Stimulated activated CD8-positive, alpha-beta memory T cell treated with anti-CD3 and anti-CD28 coated beads, Interleukin-2, amount 100 ng/mL, for 48 hours (primary cell): ENCODE measurements at places on chromosomes 6 and 20.

DNA sequence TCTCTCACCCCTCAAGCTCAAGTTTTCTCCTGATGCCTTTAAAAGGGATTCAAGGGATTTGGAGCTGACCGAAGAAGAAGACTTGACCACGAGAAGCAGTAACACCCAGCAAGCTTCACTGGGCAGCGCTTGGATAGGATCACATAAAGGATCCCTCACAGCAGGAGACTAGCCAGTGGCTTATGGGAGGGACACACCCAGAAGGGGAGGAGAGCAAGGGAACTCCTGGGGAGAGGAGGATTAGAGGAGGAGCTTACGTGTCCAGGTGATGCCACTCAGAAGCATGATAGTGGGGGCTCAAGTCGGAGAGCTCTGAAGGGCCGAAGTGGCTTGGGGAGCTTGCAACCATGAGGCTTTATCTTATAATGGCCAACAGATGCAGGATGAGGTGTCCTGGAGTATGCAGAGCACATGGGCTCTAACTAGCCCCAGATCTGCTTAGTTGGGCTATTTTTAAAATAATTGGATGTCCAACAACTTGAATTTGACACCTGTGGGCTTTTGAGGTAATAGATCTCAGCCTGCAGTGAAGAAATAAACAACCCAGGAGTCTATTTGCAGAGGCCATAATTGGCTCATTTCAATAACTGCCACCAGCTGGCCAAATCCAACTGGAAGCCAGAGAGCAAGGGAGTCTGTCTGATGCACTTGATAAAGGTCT lies 137.9 kb upstream of the EXOC2 start:
- DNase-seq, result no peak

- no peak for DNase-seq
These were observed 48.4 kb downstream of the PHACTR2 start for GRCh38 chr6:143726015-143726647.

GRCh38 chr6:4008324-4009047 lies 70.5 kb downstream of the FAM217A start:
- no peak for DNase-seq

GRCh38 chr6:7071405-7071804 lies 36.4 kb upstream of the RREB1 start:
- DNase-seq, result no peak

DNA sequence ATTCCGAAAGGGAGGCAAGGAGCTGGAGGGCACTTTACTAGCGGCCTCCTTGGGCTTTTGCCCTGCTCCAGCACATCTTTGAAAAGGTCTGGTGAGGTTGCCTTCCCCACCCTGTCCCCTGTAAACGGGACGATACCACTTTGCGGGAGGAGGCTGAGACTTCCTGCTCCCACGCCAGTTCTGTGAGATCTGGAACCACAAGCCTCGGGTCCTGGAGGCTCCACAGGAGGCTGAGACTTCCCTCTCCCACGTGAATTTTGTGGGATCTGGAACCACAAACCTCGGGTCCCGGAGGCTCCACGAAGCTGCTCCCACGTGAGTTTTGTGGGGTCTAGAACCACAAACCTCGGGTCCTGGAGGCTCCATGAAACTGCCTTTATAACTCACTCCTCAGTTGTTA lies 209.3 kb downstream of the DLL1 start:
- no peak for DNase-seq
